ENCODE measurements at places on chromosomes 3 and 15.

DNA sequence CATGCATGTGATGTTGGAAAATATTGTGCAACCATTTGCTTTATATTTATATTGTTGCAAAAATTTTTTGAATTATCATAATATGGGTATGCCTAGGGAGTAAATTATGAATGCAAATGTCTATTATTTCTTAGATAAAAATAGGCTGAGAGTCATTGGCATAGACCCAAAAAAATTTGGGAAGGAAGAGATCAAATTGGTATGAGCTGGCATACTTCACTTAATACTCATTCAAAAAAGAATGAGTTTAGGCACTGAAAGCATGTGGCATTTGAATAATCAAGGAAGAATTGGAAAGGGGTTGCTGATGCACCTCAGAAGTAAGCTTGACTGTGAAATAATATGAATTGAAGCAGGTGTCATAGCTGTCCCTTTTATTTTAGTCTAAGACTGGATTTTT is 764.0 kb upstream of the DPPA4 start:
- DNase-seq = no peak

DNA sequence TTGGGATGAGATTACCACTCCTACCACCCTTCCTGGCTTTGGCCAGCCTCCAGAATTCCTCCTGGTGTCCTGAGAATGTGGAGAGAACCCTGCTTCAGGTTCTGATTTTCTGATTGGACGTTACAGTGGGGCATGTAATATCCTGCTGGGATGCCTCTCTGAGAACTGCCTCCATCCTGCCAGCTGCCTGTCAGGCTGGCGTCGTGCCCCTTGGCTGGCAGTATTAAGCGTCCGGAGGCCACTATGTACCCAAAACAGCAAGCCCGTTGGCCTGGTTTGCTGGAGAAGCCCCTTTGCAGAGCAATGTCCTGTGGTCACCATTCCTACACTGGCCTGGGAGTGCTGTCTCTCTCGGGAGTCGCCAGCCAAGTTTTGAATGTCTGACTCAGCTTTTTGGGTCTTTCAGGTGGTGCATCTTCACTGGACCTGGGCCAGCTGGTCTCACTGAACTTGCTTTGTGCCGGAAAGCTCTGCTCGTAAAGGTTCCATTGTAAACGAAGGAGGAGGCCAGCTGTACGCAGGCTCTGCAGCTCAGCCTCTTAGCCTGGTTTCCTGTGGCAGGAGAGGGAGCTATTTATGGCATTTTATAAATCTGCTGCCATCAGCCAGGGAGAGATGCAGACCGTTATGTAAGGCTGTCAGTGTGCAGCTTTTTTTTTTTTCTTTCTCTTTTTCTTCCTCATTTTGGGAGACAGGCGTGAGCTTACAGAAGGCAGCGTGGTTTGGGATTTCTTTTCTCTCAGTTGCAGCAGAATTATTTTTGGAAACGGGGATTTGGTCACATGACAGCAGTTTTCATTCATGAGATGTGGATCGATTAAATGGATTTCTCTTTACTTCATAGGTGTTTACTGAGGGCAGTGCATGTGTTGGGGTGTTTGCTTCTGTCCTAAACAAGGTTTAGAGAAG is 19.0 kb upstream of the TRAK1 start:
- DNase-seq = peak; percentile 45

- DNase-seq = no peak
Measured at GRCh38 chr3:11735638-11736037, 91.9 kb upstream of the VGLL4 start.

DNA sequence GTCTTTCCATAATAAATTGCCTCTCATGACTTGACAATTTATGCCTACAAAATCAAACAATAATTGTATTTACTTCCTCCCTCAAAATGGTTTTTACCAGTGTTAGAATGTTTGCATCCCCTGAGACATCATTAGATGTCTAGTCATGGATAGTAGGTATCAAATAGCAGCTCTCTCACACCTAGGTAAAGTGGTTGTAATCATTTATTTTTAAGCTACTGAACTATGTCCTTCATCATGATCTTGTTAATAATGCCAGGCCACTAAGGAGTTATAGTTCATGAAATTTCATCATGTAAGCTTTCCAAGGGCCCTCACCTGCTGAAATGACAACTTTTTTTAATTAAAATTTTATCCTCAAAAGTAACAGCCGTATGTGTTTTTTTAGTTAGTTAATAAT is 134.1 kb downstream of the ARPP21 start:
- DNase-seq = no peak

DNA sequence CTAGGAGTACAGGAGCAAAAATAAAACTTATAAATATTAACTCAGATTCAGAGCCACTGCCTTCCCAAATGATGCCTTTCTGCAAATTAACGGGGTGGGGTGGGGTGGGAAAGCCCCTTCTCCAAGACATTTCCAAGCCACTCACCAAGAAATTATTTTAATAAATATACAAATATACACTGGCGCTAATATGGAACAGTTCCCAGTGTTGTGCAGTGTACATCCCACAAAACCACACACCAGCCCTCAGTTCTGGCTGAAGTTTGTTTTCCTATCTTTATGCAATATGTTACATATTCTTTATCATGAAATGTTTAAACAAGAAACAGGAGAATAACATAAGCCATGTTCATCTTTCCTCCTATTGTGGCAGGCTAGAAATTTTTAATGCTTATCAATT is 53.0 kb upstream of the GYG1 start:
- DNase-seq = no peak

DNA sequence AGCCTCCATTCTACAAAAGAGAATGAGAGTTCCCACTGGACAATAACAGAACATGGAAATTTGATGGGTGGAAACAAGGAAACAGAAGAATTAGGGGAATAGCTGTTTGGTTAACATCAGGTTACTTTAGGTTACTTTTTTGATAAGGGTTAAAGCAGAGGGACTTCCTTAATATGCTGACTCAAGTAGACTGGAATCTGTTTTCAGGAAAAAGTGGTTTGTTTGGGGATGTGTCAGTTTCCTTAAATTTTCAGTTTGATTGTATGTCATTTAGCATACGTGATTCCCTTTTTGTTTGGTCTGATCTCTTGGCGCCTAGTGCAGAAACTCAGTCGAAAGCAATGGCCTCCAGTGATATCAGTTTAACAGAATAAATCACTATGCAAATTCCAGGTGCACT is 411.8 kb upstream of the GRM7 start:
- no peak for DNase-seq

DNA sequence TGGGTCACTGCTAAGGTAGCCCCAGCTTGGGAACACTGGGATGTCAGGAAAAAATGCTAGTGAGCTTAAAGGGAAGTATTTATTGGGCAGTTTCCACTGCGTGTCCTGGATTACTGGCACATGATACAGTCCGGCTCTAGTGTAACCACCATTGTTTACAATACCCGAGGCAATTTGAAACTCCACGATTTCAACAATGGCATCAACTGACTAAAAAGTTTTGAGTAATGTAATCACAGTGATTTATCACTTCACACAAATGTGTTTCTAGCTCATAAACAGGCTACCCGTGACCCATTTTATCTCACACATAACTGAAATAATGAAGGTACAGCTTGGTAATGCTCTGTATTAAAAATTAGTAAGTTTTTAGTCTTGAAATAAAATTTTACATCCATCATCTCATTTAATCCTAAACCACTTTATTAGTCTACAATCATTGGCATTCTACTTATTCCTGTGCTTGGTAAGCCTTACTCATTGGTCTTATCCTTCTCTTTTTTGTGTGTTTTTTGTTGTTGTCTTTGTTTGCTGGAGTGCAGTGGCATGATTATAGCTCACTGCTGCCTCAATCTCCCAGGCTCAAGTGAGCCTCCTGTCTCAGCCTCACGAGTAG is 7.6 kb downstream of the ZMAT3 start:
- DNase-seq = no peak

GRCh38 chr3:110568246-110568645 is 503.4 kb upstream of the NECTIN3 start:
- DNase-seq = peak; percentile 76
